ENCODE measurements at places on chromosomes 6 and 20. TPM values are rescaled to one million over a fixed set of nuclear protein-coding genes. Genes with fewer than 3 reads are reported as not detected.

OR2J3 gene
- not detected for total RNA-seq

DTD1 gene
- total RNA-seq: 26.5 TPM

SIRPB2 gene
- 25.5 TPM for total RNA-seq

RBM12 gene
- total RNA-seq: 73.4 TPM

EPPIN gene
- not detected for total RNA-seq

GRCh38 chr20:8330785-8331695, 199.0 kb downstream of the PLCB1 start:
- DNase-seq: no peak

GRCh38 chr6:170043150-170043819, 247.6 kb downstream of the DLL1 start:
- no peak for DNase-seq

DNA sequence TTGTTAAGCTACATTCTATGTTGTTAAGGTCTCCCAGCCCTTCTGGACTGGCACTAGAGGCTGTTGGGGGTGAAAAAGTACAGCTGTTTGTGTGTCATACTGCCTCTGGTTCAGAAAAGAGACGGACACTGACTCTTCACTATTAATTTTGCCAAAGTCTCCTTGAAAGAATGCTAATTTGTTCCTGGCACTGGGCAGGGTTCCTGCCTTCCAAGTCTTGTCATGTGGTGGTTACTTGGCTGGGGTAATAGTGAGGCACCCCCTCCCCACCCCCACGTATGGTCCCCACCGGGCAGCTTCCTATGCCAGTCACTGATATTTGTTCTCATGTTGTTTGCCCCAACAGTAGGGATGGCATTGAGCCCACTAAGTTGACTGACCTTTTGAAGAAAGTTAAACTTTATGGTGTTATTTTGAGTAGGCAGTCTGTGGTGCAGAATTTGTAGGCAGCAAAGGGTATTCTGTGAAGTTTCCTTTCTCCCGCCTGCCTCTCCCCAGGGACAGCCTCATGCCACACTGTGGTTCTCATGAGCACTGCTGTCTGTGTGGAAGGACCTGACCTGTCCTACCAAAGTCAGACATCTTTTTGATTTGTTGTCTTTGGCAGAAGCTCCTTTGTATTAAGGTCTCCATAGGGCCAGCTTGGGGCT, 8.7 kb downstream of the CDS2 start:
- DNase-seq: no peak

- DNase-seq: peak; percentile 88
Measured at GRCh38 chr6:313087-313486, 20.8 kb downstream of the DUSP22 start.

DNA sequence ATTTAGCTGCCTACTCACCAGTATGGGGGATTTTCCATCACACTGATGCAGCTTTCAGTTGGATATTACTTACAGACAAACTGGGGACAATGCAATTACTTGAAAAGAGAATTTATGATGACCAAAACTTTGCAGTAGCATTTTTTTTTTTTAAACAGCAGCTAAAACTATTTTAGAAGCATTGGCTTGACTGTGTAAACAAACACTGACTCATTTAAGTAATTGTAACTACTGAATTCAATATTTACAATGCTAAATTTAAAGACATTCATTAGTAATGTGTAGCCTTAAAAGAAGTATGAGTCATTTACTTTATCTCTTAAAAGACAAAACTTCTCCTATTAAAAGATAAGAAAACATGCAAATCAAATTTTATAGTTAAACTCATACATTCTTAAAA, 295.9 kb upstream of the FERMT1 start:
- no peak for DNase-seq

- DNase-seq: no peak
Measured at GRCh38 chr6:33702345-33702977, 9.0 kb downstream of the UQCC2 start.
